NCI-H146 (cell line): ENCODE measurements at places on chromosomes 5 and 9.

GRCh38 chr5:137466889-137467288, 32.2 kb downstream of the SPOCK1 start:
- no peak for DNase-seq

GRCh38 chr5:176959051-176959450, 47.5 kb downstream of the UIMC1 start:
- peak; percentile 30 for DNase-seq

DNA sequence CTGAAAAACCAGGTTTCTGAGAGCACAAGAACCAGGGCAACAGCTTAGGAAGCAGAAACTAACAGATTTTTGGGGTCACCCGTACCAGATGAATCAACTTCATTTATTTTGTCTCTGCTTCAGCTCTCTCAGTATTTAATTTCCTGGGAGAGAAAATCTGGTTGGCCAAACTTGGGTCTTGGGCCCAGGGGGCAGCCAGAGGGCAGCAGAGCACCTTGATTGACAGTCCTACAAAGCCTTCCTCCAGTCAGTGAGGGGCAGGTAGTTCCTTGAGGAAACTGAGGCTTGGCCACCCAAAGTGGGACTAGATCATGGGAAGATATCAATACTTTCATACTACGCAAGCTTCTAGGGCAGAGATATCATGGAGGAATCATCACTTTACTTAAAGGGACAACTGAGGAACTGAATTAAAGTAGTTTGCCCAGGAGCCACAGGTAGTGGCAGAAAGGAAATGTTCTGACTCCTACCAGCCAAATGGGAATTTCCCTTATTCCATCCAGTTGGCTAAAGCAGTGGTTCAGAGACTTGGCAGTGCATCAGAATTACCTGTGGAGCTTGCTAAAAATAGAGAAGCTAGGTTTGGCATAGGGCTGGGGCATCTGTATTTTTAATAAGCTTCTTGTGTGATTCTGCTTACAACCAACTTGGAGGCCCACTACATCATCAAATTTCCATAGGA, 21.5 kb upstream of the ARHGAP26 start:
- peak; percentile 1 for DNase-seq

- peak; percentile 85 for DNase-seq
These were observed 76.7 kb downstream of the GRAMD2B start for GRCh38 chr5:126499853-126500342.

DNA sequence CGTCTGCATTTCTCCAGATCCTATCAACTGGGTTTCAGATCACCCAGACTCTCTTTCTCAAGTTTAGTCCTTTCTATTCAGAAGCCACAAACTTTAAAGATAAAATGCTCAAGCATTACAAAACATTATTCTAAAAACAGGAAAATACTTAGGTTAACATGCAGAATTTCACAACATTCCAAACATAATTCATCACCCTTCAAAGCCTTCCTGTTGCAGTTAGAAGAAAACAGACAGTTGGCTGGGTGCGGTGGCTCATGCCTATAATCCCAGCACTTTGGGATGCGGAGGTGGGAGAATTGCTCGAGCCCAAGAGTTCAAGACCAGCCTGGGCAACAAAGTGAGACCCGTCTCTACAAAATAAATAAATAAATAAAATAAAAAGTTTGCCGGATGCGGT, 7.7 kb upstream of the OCLN start:
- no peak for DNase-seq

DNA sequence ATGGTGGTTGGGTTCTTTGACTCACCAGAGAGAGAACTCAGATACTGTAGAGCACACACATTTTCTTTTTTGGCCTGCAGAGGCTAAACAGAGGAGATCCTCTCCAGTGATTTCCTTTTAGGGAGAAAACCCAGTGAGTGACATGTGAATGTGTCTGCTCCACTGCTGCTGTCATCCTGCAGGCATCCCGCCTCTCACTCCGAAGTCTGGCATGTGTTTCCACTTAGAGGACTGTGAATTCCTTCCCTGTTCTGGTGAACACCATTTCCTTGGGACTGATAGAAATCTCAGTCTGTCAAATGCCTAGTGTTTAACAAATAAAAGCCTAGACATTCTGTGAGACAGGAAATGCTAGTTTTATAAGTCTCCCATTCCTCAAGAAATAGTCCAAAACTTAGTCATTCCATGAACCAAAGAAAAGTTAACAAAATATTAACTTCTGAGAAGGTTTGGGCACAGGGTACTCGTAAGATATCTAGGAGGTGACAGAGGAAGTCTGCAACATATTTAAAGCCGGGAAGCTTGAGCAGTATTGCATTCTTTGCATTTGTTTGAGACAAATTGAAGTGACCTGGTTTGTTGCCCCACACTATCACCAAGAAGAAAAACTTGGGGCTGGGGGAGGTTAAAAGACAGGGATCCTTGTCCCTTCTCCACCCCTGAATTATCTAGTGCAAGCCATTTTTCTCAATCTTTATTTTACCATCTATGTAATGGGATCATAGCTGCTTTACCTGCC, 74.9 kb upstream of the NIPAL4 start:
- no peak for DNase-seq

GRCh38 chr9:118009614-118010013, 305.4 kb downstream of the TLR4 start:
- DNase-seq: no peak

- DNase-seq: no peak
These were observed 117.1 kb downstream of the NUDT12 start for GRCh38 chr5:103445426-103446035.

GRCh38 chr9:129291041-129291501, 113.0 kb upstream of the IER5L start:
- no peak for DNase-seq

- no peak for DNase-seq
These were observed 18.5 kb downstream of the DDX31 start for GRCh38 chr9:132651259-132651658.

DNA sequence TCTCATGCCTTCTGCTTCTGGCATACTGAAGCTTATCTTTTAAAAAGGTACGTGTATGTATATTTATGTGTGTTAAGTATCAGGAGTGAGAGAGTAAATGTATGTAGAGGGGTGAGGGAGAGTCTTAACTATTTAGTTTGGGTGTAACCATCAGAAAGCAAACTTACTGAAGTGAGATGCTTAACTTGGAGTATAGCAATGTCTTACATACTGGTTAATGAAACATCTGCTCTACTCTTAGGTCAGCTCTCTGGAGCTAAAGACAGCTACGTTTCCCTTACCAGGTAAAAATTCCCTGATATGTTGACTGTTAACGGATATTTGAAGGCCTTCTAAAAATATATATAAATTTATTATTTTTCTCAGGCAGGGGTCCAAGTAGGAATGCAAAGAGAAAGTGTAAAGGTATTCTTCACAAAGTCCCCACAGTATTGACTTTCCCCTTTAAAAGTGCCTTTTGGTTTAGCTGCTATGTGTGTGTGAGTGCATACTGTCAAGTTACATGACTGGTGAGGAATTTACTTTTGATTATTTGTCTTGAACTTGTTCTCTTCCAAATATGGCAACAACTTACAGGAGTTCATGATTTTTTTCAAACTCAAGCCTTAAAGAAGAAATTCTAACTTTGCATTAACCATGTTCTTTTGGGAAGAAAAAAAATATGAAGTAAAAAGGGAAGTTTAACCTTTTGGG, 12.3 kb upstream of the C5orf24 start:
- DNase-seq: no peak

- DNase-seq: no peak
These were observed 205.9 kb upstream of the NREP start for GRCh38 chr5:111962906-111963305.

DNA sequence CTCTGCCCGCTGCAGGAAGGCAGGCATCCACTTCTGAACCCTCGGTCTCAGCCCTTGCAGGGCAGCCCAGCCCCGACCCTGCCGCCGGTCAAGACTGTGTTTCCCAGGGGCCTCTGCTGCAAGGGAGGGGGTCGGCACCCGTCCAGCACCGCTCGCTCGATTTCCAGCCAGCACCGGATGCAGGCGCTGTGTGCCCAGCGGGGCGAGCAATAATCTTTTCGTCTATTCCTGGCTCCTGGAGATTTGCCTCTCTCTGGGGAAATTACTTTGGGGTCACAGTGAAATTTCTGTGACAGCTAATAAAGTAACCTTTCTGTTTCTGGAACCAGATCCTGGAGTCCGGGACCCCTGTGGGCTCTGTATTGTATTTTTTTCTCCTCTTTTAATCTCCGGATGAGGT, 155.3 kb downstream of the COL23A1 start:
- no peak for DNase-seq

DNA sequence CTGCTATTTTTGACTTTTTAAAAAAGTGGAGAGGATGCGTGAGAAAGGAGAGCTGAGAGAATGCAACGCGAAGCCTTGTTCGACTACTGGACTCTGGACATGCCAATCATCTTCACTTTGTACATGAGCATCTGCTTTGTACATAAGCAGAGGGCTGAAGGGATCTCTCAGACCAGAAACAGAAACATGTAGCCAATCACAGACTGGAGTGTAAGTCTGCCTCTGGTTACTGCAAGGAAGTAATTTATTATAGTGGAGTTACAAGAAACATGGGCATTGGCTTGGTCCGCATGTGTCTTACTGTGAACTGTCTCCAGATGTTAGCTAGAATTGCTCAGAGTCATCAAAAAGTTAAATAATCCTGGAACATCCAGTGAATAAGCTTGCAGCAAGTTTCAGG, 190.0 kb upstream of the GRAMD2B start:
- DNase-seq: no peak

- no peak for DNase-seq
These were observed 104.3 kb downstream of the SEMA5A start for GRCh38 chr5:9441610-9442009.

DNA sequence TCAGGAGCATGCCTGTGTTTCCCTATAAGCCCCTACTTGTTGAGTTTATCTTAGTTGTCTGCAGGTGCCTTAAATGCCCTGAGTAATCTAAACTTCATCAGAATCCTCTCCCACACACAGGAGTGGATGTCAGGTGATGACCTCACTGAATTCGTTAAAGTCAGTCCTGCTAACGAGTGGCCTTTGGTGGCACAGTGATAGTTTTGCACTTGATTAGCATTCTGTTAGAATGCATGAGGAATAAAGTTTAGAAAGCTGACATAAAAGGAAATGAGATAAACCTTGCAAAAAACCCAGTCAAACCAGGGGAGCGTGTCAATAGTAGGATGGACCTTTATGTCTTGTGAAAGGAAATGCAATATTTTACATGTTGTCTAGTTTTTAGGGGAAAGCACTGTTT, 4.5 kb downstream of the TRIM32 start:
- no peak for DNase-seq

GRCh38 chr5:77744116-77744515, 32.0 kb downstream of the TBCA start:
- DNase-seq: no peak

DNA sequence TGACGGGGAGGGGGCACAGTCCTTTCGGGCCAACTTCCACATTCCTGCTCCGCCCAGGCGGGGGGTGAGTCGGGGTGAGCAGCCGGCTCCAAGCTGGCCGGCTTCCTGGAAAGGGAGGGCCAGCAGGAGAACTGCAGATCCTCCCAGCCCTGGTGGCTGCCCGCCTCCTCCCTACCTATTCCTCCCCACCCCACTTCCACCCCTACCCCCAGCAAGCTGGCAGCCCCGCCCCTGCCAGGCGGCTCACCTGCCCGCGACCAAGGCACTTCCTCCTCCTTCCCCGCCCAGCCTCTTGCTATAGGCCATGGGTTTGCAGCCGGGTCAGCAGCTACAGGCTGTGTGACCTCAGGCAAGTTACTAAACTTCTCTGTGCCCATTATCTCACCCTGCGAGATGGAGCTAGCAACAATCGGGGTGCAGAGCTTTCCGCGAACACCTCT, 5.6 kb upstream of the IRF1 start:
- peak; percentile 91 for DNase-seq

GRCh38 chr5:51380603-51381207, 2.5 kb upstream of the ISL1 start:
- DNase-seq: peak; percentile 49

DNA sequence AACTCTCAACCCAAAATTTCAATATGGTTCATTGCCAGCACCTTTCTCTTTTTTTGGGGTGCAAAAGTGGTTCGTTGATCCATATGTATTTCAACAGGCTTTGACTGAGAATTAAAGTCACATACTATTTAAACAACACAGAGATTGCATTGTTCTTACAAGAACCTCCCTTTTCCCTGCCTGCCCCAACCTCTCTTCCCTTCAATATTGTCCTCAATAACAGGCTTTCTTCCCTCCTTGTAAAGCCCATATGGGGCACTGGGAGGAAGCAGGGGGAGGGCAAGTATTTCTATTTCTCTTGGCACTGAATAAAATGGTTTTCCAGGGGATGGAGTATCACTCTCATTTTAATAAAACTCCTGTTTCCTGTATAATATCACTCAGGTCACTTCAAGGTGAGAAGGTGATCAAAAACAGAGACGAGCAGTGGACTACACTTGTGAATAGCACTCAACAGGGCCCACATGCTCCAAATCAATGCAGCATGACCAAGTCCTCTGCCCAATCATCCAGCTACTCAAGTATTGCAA, 65.1 kb downstream of the EFNA5 start:
- DNase-seq: no peak

- no peak for DNase-seq
These were observed 439.6 kb downstream of the CSNK1G3 start for GRCh38 chr5:123951582-123951977.

- DNase-seq: peak; percentile 89
These were observed 23.1 kb upstream of the CKMT2 start for GRCh38 chr5:81209869-81210493.

GRCh38 chr9:126062158-126062886, 264.3 kb upstream of the MVB12B start:
- DNase-seq: no peak

GRCh38 chr5:137191179-137191578, 307.9 kb downstream of the SPOCK1 start:
- DNase-seq: no peak
